ENCODE measurements at places on chromosomes 7 and 10. TPM values are rescaled to one million over a fixed set of nuclear protein-coding genes. Genes with fewer than 3 reads are reported as not detected.

The CNPY1 gene
- not detected for total RNA-seq

The STOX1 gene
- total RNA-seq: 0.42 TPM

DNA sequence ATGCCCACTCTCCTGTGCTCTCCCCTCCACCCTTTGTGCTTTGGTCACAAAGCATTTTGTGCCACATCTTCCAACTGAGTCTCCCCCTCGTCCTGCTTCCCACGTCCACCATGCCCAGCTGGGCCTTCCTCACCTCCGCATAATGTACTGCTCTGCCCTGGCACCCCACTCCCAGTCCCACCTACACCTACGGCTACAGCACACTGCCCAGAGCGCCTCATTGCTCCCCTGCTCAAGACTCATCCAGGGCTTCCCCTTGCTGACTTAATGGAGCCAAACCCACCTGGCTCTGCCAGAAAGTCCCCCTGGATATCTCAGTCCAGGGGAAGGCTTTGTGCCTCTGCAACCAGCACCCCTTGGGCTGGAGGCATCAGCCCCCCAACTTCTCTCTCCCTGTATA is 299.2 kb upstream of the ZMIZ1 start:
- H3K4me3 ChIP-seq: no peak overlapping the region
- H3K27me3 ChIP-seq: no peaks in the 10 kb centered on the region
- DNase-seq: no peak
- H3K4me1 ChIP-seq: no peaks in the 10 kb centered on the region
- no peaks in the 10 kb centered on the region for H3K36me3 ChIP-seq

GRCh38 chr7:30135301-30136116 is 723 bp downstream of the MTURN start:
- H3K36me3 ChIP-seq: no peaks in the 10 kb centered on the region
- H3K27ac ChIP-seq: peak overlapping the region; percentile 56
- DNase-seq: peak; percentile 54
- H3K4me3 ChIP-seq: peak overlapping the region; percentile 87
- H3K4me1 ChIP-seq: no peaks in the 10 kb centered on the region

- peaks cover 2% of the 10 kb centered on the region for H3K36me3 ChIP-seq
- peaks cover under 1% of the 10 kb centered on the region for H3K4me1 ChIP-seq
- no peak overlapping the region for H3K27ac ChIP-seq
- DNase-seq: no peak
- peaks cover 40% of the 10 kb centered on the region for H3K27me3 ChIP-seq
Observed at GRCh38 chr10:117647306-117647705, 104.8 kb downstream of the EMX2 start.

Measured in activated naive CD4-positive, alpha-beta T cell treated with anti-CD3 and anti-CD28 coated beads for 36 hours (primary cell).